ENCODE measurements at places on chromosomes 1 and 21. TPM values are rescaled to one million over a fixed set of nuclear protein-coding genes. Genes with fewer than 3 reads are reported as not detected.

Gene TMEM69
- total RNA-seq = 17.0 TPM

Gene VTCN1
- not detected for total RNA-seq

Gene ODF2L
- 52.5 TPM for total RNA-seq

Gene OR10T2
- not detected for total RNA-seq

Gene UAP1
- total RNA-seq = 24.0 TPM

Gene C2CD4D
- 0.55 TPM for total RNA-seq

Gene ZMYND12
- 0.90 TPM for total RNA-seq

Gene AMY1C
- total RNA-seq = not detected

GRCh38 chr1:204495777-204496176 lies 1.2 kb upstream of the PIK3C2B start:
- no peak for DNase-seq

GRCh38 chr1:966135-966703 lies at the start of gene PLEKHN1:
PLEKHN1 (plus strand) TSS chr1:966482; CDS start chr1:966532, 50 bp downstream.
- no peak for DNase-seq

GRCh38 chr1:247373721-247374141 lies 42.1 kb upstream of the ZNF496 start:
- peak; percentile 67 for DNase-seq

GRCh38 chr1:36257375-36257767 lies 33.1 kb downstream of the THRAP3 start:
- DNase-seq = no peak

DNA sequence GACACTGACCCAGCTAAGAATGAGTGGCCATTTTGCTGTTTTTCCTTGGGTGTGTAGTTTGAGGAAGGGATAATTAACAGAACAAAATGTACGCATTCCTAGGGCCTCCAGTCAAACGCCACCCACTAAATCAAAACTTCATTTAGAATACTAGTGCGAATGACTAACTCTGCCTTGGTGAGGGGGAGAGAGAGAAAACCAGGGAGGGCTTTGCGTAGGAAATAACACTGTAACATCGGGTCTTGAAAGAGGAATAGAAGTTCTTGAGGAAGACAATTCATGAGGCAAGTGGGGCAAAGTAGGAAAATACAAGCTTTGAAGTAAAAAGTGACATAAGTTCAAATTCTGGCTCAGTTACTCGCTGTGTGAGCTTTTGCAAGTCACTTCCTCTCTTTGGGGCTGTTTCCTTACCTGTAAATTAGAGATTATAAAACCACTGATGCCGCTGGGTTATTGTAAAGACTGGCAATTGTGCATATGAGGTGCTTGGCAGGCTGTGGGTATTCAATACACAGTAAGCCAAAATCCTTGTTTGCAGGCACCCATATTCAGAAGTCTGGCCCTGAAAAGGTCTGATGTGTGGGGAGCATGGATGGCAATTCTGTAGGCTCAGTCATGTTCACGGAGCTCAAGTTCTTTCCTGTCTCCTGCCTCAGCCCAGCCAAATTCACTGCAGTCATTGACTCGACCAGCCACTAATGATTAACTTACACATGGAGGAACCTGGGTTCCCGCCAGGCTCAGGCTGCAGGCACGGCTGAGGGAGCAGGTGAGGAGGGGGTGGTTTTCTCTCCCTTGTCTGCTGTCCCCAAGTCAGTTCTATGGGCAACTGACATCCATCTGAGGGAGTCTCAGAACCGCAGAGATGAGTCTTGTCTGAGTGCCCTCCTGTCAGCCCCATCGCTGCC lies 140.3 kb upstream of the CSF3R start:
- no peak for DNase-seq

GRCh38 chr1:89262643-89263042 lies 10.0 kb downstream of the GBP5 start:
- no peak for DNase-seq

- DNase-seq = no peak
Measured at GRCh38 chr1:205493241-205494085, 11.0 kb upstream of the CDK18 start.

DNA sequence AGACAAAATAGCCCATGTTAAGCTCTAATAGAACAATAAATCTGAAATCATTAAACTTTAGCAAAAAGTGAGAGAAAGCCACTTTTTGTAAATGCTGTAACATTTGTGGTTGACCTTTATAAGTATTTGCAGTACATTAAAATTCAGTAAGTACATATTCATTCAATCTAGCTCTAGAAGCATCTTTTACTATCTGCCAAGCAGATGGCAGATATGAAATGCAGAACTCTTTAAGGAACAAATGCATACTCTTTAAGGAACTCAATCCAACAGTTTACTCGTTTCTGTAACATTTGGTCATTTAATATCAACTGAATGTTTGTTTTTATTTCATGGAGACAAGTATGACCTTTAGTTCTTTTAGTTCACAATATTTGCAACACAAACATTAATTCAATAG lies 150.1 kb downstream of the APP start:
- DNase-seq = no peak

DNA sequence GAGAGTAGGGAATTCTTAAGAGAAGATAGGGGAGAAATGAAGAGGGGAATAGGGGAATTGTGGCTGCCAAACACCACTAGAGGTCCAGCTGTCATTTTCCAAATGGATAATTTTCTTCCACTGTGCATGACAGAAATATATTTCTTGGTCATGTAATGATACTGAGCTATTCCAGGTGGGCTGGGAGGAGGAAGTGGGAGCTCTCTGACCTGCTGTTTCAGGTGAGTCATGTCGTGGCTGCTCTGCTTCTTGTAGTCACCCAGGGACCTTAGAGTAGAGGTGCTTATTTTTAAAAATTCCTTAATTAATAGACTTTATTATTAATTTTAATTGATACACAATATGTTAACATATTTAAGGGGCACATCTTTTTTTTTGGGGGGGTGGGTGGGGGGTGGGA lies 11.9 kb downstream of the PDE4B start:
- no peak for DNase-seq

DNA sequence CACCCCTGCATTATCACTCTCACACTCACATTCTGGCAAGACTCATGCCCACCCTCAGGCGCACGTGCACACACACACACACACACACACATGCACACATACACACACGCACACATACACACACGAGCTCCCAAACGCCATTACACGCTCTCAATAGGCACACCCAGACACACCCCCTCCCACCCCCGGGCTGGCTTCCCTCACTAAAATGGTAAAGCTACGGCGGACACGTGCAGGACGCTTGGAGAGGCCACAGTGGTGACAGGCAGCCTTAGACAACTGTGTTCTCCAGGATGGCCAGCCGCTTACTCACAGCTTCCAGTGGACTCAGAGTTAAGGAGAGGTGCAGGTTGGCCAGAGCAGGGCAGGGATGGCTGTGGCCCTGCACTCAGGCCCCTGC lies 10.1 kb downstream of the MATN1 start:
- no peak for DNase-seq

DNA sequence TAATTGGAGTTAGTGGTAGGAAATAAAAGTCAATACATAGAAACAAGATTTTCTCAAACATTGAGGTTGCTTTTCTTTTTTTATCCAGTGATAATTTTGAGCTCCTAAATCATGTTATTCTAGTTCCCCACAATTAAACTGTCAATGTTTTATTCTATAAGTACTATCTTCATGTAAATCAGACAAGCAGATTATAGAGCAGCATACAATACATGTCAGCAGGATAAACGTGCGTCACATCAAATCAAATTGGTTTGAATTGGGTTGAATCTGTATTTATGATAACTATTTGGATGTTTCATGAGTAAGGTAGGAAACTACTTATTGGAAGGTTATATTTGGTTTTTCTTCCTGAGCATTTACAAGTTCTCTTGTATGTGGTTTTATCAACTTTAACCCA lies 2028.7 kb downstream of the NCAM2 start:
- no peak for DNase-seq

DNA sequence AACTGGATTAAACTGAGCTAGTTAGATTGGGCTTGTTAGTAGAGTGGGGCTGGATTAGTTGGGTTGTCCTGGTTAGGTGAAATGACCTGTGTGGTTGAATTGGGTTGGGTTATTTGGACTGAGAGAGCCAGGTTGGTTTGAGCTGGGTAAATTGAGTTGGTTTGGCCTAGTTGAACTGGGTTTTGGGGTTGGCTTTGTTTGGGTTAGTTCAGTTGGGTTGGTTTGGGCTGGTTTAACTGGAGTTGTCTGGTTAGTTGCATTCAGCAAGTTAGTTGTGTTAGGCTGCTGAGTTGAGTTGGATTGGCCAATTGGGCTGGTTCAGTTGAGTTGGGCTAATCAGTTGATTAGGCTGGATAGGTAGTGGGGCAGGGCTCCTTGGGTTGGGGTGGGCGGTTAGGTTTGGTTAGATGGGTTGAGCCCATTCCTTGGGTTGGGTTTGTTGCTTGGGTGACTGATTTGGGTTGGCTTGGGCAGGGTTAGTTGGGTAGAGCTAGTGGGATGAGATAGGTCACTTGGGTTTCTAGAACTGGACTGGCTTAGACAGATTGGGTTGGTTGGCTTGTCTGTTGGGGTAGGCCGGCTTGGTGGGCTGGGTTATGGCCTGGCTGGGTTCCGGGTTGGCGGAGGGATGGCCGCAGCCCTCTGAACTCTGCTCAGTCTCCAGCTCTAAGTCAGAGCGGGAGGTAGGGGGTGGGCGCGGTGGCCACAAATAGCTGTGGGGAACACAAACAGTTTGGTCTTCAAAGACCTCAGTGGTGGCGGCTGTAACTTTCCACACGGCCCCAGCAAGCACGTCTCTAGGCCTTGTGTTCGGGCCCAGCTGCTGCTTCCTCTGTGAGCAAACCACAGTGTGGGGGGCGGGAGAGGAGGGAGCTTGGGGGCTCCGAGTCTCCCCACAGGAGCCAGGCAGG lies 67.2 kb upstream of the RUNX3 start:
- peak; percentile 43 for DNase-seq

DNA sequence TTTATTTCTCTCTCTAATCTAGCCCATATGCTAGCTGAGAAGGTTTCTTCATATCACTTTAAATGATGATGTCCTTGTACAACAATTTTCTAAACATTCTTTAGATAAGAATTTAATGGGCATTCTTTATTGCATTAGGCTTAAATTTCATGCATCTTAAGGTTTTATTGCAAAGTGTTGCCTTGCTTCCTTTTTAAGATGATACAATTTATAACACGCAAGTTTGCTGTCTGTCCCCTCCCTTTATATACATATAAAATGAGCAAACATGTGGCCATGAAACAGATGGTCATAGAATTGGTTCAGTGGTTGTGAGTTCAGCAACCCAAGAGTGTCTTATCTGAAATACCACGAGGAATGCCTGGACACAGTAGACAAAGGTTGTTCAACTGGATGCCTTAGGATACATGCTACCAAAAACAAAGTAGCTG lies 12.1 kb downstream of the NBPF3 start:
- no peak for DNase-seq

DNA sequence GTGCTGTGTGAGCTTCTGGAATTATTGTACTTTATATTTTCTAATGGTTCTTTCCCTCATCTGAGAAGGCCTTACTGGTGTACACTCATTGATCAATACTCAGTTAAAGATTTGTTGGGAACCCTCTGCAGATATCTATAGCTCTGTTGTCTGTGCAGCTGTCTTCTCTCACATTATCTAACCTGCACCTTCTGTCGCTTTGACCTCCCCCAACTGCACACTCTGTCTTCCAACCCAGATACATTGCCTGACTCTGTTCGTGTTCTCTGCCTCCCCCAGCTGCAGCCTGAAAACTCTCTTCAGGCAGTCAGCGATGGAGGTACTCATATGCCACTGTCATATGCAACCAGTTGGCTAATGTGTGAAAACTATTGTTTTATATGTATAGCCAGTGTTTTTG lies 334.3 kb downstream of the NCAM2 start:
- DNase-seq = no peak

DNA sequence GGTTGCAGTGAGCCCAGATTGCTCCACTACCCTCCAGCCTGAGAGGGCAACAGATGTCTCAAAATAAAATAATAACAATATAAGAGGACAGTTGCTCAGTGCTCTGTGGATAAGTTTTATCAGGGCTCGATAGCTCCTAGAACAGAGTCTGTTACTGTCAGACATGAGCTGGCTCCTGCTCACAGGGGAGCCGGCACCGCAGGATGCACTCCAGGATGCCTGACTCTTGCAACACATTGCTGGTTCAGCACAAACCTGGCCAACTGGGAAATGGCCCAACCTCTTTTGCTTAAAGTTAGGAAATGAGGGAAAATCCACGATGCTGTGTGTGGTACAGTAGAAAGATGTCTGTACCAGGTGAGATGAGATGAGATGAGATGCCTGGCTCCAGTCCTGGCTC lies 5.8 kb upstream of the CTSE start:
- no peak for DNase-seq

- DNase-seq = peak; percentile 5
Measured at GRCh38 chr21:37642493-37642892, 273.8 kb downstream of the KCNJ6 start.

DNA sequence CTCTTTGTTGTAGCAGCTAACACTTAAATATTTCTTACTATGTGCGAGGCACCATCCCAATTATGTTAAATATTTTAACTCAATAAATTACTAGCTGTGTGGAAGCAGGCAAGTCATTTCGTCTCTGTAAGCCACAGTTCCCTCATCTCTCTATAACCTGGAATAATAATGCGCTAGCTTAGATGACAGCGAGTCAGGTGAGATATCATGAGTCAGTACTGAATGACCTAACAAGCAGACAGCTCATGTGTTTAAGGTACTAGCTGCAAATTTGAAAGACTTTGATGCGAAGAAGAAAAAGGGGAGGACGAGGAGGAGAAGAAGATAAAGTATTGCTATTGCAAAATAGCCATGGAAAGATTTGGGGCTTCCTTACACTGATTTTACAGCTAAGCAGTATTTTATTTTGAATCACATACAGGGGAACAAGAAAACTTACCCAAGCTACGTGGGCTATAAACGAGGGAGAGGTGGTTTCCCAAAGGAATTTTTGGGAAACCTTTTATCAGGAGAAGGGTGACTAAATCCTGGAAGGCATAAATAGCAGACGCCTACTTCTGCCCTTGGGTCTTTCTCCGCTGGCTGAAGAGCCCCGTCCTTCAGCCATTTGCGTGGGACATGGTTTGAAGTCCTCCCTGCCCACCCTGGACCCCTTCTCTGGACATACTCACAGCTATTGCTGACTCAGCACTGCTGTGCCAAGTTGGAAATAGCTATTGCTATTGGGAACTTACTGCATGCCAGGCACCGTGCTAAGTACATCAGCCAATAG lies 8.9 kb downstream of the CITED4 start:
- DNase-seq = no peak

DNA sequence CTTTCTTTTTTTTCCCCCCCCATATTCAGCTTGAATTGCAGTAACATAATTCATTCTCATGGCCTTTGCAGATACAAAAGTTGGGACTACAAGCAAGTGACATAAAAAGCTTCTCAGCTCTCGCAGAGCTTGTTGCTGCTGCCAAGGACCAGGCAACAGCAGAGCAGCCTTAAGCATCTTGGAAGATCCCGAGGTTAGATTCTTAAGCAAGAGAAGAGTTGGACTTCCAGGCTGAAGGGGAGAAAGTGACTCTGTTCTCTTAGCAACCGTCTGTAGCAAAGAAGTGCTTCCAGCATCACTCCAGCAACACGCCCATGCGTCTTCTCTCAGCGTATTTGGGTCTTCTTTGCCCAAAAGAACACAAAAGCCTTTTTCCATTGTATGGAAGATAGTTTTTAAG lies 20.7 kb downstream of the AGT start:
- DNase-seq = no peak

DNA sequence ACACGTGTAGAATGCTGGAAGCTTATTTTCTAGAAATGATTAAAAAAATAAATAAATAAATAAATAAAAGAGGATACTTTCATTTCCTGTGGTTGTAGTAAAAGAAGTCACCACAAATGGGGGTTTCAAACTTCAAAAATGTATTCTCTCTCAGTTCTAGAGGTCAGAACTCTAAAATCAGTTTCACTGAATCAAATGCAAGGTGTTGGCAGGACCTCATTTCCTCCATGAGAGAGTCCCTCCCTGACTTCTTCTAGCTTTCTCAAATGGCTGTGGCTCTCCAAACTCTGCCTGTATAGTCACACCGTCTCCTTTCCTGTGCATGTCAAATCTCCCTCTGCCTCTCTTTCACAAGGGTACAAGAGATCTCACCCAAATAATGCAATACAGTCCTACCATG lies 312.6 kb upstream of the CXADR start:
- DNase-seq = no peak

Data from T-cell (primary cell).